ENCODE measurements at places on chromosomes 6 and 20.

GRCh38 chr6:34084591-34085290, 61.1 kb downstream of the GRM4 start:
- DNase-seq: no peak

GRCh38 chr6:45369870-45370269, 7.9 kb downstream of the SUPT3H start:
- DNase-seq: no peak

- no peak for DNase-seq
Observed at GRCh38 chr20:53903652-53903987, 166.8 kb downstream of the BCAS1 start.

DNA sequence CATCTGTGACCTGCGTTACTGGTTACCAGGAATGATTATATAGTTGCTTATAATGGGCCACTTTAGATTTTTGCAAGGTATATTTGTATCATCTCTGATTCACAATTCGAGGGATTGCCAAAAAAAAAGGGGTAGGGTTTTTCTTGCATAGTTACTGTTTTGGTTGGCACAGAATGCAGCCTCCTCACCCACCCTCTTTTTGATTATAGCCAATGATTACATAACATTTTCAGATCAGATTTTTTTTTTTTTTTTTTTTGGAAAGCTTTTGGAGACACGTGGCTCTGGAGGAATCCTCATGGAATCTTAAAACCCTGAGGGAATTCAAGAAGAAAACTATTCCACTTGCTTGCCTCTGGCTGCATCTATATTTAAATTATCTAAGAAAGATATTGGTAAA, 53.7 kb downstream of the UST start:
- DNase-seq: no peak

GRCh38 chr6:42963179-42963854, 2.8 kb downstream of the GNMT start:
- no peak for DNase-seq

DNA sequence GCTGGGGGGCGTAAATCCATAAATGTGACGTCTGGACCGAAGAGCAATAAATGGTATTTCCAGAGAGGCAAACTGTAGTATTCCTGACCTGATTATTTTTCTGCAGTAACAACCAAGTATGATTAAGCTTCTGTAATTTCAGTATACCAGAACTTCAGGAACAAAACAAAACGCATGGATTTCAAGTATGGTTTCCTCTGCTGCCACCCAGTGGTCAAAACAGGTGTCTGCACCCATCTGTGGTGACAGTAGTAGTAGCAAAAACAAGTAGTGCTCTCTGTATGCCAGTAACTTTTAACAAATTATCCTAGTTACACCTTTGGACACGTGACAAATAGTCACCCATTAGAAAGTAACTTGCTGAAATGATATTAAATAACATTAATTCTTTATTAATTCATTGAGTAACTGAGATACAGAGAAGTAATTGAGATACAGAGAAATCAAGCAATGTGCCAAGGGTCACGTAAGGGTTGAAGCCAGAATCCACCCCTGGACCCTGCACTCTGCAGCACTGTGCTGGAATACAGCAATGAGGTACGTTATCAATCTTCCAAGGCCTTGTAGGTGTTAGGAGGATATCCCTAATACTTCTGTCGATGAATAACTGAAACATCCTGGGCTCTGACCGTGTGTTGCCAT, 7.9 kb downstream of the CALHM4 start:
- peak; percentile 64 for DNase-seq

- DNase-seq: peak; percentile 97
Observed at GRCh38 chr6:28742668-28743270, 181.0 kb downstream of the TRIM27 start.

GRCh38 chr6:34595332-34596184, 39.4 kb upstream of the SPDEF start:
- no peak for DNase-seq

DNA sequence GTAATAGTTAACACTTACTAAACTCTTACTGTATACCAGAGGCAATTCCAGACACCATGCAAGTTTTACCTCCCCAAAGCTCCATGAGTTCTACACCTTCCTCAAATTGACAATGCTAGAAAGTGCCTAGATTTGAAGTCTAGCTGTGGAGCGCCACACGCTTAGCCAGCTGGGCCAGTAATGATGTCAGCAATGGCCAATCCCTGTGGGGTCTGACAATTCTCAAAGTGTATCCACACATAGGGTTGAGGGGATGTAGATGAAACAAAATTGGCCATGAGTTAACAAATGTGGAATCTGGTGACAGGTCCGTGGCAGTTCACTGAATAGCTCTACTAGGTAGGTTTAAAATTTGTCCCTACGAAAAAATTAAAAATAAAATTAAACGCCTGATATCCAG, 1.3 kb downstream of the ZNF343 start:
- no peak for DNase-seq

GRCh38 chr6:139079018-139079417, 50.5 kb downstream of the ABRACL start:
- DNase-seq: no peak

DNA sequence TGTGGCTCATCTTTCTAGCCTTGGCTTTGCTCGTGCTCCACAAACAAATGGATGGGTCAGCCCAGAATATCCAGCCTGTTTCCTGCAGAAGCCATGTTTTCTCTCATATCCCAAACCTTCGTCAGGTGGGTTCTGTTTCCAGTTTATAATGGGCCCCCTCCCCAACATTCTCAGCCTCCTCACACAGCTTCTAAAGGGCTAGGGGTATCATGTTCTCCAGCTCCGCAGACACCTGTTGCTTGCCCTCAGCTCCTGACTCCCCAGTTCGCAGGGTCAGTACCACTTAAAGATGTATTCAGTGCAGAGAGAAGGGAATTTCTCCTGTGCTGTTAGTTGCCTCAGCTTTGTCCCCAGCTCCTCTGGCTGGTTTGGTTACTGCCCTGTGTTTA, 447.3 kb upstream of the JARID2 start:
- DNase-seq: no peak

DNA sequence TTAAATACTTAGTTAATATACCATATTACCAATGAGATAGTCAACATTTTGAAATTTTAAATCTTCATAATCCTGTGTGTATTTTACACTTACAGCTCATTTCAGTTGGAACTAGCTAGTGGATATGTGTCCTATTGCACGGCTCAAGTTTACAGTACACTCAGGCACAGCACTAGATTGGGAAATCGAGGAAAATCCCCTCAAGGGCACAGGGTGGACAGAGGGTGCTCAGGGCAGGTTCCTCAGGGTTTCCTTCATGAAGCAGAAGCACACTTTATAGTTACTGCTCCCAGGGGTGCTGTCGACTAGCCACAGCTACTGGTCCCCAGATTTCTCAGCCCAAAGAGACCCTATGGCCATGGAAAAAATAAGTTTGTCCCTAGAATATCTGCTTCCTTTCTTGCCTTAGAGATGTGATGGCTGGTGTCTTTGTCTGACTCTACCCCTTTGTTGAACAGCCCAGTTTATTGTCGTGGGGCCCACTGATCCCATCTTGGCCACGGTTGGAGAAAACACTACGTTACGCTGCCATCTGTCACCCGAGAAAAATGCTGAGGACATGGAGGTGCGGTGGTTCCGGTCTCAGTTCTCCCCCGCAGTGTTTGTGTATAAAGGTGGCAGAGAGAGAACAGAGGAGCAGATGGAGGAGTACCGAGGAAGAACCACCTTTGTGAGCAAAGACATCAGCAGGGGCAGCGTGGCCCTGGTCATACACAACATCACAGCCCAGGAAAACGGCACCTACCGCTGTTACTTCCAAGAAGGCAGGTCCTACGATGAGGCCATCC, 1.5 kb downstream of the BTN2A1 start:
- DNase-seq: no peak

DNA sequence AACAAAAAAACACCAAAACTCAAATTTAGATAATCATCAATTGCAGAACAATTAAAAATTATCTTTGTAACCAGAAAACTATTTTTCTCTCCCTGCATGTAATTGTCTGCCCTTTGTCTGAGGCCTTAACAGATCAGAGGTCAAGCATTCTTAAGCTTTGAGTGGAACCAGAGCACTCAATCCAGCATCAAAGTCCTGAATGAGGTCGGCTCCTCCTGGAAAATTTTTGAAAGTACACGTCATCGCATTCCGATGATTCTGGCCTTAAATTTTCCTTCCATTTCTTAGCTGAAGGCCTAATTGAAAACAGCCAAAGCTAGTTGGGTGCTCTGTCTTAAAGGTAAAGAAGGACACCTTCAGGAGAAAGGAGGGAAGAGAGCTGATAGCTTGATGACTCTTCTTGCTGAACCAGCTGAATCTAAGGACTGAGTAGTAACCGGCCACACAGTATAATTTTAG, 510.2 kb upstream of the SULF2 start:
- DNase-seq: peak; percentile 100

- DNase-seq: peak; percentile 56
Observed at GRCh38 chr6:36333931-36334725, 2.6 kb downstream of the BNIP5 start.

DNA sequence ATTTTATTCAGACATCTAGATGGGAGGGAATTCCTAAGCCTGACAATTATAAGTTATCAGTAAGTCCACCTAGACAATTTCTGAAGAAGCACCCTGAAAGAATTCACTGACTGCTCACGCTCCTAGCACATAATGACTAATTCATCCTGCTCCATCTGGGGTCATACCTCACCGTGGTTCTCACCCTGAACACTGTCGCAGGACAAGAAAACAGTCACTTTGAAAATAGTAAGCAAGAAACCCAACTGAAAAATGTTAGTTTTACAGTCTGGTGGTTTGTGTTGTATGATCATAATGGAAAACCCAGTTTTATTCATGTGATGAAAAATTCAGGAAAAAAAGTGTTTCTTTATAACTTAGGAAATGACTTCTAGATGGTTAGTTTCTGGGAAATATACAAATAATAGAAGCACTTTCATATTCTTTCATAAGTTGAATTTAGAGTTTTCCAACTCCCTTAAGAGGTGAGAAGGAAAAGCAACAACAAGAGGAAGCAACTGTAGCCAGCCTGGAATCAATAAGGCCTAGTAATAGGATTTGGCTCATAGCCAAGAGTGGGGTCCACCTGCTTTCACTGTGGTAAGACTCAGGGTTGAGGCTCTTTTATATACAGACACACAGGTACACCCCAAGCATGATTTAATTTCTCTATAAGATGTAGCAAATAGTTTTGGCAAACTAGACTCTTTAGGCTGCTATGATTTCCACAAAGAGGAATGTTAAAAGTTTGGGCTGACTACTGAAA, 94.1 kb downstream of the HIVEP2 start:
- DNase-seq: no peak

DNA sequence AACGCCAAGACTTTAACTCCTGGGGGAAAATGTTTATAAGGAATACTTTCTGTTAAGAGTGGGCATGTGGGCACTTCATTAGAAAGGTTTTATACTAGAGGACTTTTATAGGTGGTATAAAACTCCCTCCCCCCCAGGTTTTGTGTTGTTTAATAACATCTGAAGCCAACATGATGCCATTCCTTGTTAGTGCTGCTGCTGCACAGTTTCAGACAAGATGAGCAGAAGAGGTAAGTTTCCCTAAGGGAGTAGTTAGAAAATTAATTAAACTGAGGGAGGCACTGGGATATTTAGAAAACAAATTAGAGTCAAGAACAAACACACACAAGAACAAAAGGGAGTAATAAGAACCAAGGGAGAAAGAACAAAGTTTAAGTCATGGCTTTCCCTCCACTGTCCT, 362.4 kb downstream of the GRIK2 start:
- no peak for DNase-seq

DNA sequence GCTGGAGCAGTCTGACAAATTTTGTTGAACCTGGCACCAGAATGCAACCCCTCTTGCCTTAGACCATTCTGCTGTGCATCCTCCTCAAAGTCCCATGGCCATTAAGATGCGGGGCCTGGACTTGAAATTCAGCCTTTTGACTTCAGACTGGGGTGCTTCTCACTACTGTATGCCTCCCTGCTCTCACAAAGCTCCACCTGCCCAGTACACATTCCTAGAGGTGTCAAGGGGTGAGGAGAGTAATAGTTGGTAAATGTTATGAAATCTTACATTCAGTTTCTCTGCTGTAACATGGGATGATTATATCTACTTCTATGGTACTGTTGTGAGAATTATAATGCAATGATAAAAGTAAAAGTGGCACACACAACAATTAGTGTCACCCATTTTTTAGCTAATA, 70.8 kb downstream of the TULP4 start:
- no peak for DNase-seq

DNA sequence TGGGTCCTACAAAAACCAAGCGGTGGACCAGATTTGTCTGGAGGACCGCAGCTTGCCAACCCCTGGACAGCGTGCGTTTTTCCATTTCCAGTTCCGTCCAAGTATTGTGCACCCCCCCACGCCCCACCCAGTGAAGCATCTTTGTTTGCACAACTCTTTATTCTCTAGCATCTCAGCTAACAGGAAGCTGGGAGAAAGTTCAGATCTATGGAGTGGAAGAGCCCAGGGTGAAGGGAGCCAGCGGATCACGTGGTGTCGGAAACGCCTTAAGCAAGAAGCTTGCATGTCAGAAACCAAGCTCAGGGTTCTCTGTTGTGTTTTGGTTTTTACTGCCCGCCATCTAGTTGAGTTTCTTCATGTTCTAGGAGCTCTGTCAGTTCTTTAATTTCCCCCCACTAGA, 29.9 kb downstream of the ARID1B start:
- no peak for DNase-seq

GRCh38 chr6:169312658-169313346, 59.2 kb upstream of the THBS2 start:
- peak; percentile 34 for DNase-seq

DNA sequence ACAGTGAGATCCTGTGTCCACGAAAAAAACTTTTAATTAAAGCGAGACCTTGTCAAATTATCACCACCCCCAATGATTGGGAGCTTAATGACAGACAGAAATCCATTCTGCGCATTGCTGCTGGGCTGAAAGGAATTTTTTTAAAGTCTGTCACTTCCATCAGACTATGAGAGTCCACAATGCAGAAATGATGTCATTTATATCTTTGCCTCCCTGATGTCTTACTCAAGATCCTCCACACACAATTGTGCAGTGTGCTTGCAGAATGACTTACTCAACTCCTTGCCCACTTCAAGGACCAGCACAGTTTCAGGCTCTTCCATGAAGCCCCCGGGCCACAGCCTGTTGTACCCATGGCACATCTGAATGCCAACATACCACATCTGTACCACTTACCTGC, 41.0 kb downstream of the GPLD1 start:
- no peak for DNase-seq

GRCh38 chr20:48574383-48574782, 253.4 kb downstream of the PREX1 start:
- peak; percentile 84 for DNase-seq

GRCh38 chr6:107491138-107491609, 1.3 kb downstream of the SOBP start:
- peak; percentile 61 for DNase-seq

GRCh38 chr20:10093087-10093591, 58.4 kb downstream of the ANKEF1 start:
- DNase-seq: peak; percentile 78

GRCh38 chr6:87675004-87675681, 26.9 kb downstream of the AKIRIN2 start:
- DNase-seq: no peak
